Hair follicular keratinocyte (primary cell): ENCODE measurements at places on chromosomes 3 and 15. TPM values are rescaled to one million over a fixed set of nuclear protein-coding genes. Genes with fewer than 3 reads are reported as not detected.

The EOMES gene
- 1.9 and 2.7 TPM in 2 replicates for total RNA-seq

The ERICH6 gene
- total RNA-seq = not detected in 2 replicates

The SHISA5 gene
- 173 and 174 TPM in 2 replicates for total RNA-seq

The CORO2B gene
- total RNA-seq = 1.0 and 4.1 TPM in 2 replicates

The DUOX1 gene
- 14.2 and 22.7 TPM in 2 replicates for total RNA-seq

The GOLGA6L22 gene
- total RNA-seq = not detected in 2 replicates

The CD86 gene
- 0.16 TPM in 1 of 2 replicates, not detected in the other for total RNA-seq

The UROC1 gene
- total RNA-seq = not detected in 2 replicates

The INKA1 gene
- total RNA-seq = 26.6 and 28.2 TPM in 2 replicates

The INO80 gene
- total RNA-seq = 22.5 and 22.7 TPM in 2 replicates

The AADAC gene
- not detected in 2 replicates for total RNA-seq

The CNTN3 gene
- total RNA-seq = 0.23 and 1.9 TPM in 2 replicates

The PIK3CA gene
- 8.1 and 9.4 TPM in 2 replicates for total RNA-seq

The PLSCR2 gene
- not detected in 2 replicates for total RNA-seq

The ALPK3 gene
- 0.08 TPM in 1 of 2 replicates, not detected in the other for total RNA-seq

The MEGF11 gene
- not detected in 2 replicates for total RNA-seq

The SHC4 gene
- 0.04 and 0.31 TPM in 2 replicates for total RNA-seq

The NR2F2 gene
- total RNA-seq = 2.3 and 3.9 TPM in 2 replicates

The GUCA1C gene
- total RNA-seq = not detected in 2 replicates

The GOLGA6L4 gene
- 0.23 and 1.6 TPM in 2 replicates for total RNA-seq

The CHDH gene
- 0.04 and 0.08 TPM in 2 replicates for total RNA-seq

The PAK6 gene
- total RNA-seq = 21.0 and 21.7 TPM in 2 replicates

The MAN2C1 gene
- total RNA-seq = 35.4 and 59.5 TPM in 2 replicates

The SH2D7 gene
- not detected in 2 replicates for total RNA-seq
